ENCODE measurements at places on chromosomes 7 and 10.
A peak's percentile ranks its signal among the peaks of the same experiment; 100 is the strongest.

- DNase-seq: no peak
Observed at GRCh38 chr10:42776681-42777080, 5.9 kb upstream of the BMS1 start.

GRCh38 chr7:36312064-36312914 is 77.4 kb upstream of the ANLN start:
- peak; percentile 19 for DNase-seq

- no peak for DNase-seq
Observed at GRCh38 chr7:142801601-142802295, 31.0 kb downstream of the PRSS2 start.

GRCh38 chr7:113657603-113658002 is 261.2 kb downstream of the PPP1R3A start:
- no peak for DNase-seq

DNA sequence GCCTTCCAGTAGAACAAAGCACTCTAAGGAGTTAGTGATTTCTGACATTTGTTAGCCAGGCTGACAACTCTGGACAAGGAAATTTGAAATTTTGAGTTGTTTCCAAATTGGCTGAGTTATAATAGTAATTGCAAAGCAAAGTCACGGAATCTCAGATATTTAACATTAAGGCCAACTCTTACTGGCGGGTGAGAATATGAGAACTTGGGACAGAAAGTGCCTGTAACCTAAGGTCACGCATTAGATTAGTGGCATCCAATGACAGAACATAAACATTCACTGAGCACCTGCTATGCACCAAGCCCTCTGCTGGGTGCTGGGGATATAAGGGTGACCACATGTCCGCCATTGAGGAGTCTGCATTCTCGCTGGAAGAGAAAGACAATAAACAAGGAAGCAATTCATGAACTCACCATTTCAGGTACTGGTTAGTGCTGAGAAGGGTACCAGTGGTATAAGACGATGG is 45.5 kb upstream of the CHST15 start:
- no peak for DNase-seq

DNA sequence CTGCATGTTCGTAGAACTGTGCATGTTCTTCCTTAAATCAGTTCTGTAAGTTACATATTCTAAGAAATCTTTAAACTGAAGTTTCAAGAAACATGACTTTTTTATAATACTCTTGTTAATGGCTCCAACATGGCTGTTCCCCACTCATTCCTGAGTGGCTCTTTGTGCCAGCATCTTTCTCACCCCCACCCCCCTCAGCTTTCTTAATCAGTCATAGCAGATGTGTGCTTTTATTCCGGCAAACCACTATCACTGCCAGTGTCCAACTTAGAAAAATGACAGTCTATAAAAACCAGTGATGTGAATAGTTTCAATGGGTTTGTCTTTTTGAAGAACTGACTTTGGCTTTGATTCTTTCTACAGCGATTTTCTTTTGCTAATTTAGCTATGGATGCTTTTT is 37.6 kb downstream of the PITRM1 start:
- DNase-seq: no peak

- DNase-seq: no peak
Observed at GRCh38 chr10:17237915-17238444, 9.9 kb downstream of the VIM start.

GRCh38 chr10:71622154-71622526 is 97.4 kb downstream of the C10orf105 start:
- DNase-seq: no peak

GRCh38 chr10:100528921-100529474 is 673 bp downstream of the NDUFB8 start:
- no peak for DNase-seq

DNA sequence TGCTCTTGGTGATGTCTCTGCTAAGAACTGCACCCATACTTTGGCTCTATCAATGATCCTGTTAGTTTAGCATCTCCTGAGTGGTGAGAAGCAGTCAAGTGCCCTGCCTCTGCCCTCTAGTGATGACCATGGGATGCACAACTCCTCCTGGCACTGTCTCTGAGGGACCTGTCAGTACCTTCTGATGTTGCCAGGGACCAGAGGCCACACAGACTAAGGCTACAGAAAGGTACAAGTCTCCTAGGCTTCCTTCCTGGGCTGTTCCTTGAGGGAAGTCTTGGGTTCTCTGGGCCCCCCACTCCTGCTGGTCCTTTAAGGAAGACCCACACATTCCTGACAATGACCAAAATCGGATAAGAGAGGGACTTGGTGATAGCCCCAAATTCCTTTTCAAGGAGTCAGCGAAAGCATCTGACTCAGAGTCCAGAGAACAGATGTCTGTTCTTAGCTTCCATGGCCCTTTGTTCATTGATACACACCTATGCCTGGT is 15.3 kb downstream of the NKX2-3 start:
- no peak for DNase-seq

DNA sequence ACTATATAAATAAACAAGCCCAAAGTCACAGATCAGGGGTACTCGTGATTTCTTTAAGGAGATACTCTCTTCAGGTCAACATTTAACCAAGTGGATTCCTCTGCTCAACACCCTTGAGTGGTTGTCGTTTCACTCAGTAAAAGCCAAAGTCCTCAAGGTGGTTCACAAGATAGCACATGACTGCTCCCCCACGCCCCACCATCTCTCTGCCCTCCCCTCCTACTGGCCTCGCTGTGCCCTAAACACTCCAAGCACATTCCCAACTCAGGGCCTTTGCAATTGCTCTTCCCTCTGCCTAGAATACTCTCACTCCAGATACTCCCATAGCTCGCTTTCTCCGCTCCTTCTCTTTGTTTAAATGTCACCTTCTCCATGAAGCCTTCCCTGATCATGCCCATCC is 72.1 kb upstream of the FHIP2A start:
- DNase-seq: no peak

DNA sequence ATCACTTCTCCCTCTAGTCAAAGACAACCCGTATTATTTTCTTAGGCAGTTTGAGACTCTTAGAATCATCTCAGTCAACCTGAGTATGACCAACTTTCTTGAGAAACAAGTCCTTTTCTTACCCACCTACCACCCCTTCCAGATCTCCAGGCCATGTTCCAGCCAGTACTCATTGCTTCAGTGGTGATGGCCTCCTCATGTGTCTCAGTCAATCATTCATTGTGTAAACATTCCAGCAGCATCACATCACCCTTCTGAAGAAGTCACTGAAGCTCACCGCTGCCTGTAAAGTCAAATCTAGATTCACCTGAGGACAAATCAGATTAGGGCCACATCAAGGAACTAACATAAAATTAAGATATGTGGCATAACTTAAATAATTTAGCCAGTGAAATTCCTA is 467.2 kb upstream of the NRP1 start:
- no peak for DNase-seq

- no peak for DNase-seq
Observed at GRCh38 chr7:144401490-144401889, 2.0 kb downstream of the NOBOX start.

- DNase-seq: no peak
Observed at GRCh38 chr10:104340111-104340526, 1.9 kb upstream of the ITPRIP start.

GRCh38 chr10:77165445-77166208 is 472.0 kb downstream of the KCNMA1 start:
- no peak for DNase-seq

DNA sequence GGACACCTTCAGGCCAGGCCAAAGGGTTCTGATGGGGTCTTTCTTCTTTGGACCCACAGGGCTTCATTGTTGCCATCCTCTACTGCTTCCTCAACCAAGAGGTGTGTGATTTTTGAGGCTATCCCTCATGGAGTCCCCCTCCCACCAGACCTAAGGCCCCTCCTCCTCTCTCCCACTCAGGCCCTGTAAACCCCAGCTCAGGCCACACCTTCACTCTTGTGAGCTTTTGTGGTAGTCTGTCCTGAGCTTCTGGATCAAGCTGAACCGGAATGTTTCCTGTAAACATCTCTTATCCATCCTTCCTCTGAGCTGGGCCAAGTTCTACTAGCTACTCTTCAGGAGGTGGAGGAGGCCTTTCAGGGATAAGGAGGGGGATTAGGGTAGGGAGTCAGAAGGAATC is 13.5 kb downstream of the GHRHR start:
- DNase-seq: no peak

DNA sequence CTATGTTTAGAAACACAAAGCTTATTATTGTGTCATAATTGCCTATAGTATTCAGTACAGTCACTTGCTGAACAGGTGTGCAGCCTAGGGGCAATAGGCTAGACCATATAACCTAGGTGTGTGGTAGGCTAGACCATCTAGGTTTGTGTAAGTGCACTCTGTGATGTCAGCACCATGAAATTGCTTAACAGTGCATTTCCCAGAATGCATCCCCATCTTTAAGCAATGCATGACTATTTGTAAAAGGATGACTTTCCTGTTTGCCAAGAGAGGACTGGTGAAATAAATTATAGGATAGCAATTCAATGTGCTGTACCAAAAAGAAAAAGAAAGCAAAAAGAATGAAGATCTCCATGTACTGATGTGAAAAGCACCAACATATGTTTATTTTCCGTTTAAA is 288.7 kb upstream of the AUTS2 start:
- DNase-seq: no peak

GRCh38 chr7:27316311-27316710 is 73.7 kb downstream of the EVX1 start:
- no peak for DNase-seq

- no peak for DNase-seq
Observed at GRCh38 chr10:62082729-62083411, 181.4 kb downstream of the ARID5B start.

DNA sequence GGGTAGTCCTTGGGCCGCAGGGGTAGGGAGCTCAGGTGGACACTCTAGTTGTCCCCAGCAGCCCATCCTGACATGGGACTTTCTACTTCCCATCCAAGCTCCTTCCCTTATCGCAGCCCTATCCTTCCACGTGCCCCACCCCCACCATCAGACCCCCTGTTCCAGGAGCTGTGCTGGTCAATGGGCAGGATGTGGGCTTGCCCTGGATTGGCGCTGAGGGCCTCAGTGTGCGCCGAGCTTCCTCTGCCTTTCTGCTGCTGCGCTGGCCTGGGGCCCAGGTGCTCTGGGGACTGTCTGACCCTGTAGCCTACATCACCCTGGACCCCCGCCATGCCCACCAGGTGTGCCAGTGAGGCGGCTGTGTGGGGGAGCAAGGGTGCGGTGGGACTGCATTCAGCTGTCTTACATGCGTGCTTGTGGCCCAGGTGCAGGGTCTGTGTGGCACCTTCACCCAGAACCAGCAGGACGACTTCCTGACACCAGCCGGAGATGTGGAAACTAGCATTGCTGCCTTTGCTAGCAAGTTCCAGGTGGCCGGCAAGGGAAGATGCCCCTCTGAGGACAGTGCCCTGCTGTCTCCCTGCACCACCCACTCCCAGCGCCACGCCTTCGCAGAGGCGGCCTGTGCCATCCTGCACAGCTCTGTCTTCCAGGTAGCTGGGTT is 9.4 kb upstream of the ZNF467 start:
- DNase-seq: no peak

GRCh38 chr7:107622894-107623293 is 37.7 kb upstream of the SLC26A4 start:
- DNase-seq: no peak

- no peak for DNase-seq
Observed at GRCh38 chr10:3943695-3944257, 158.8 kb upstream of the KLF6 start.

- no peak for DNase-seq
Observed at GRCh38 chr7:47537716-47538675, 43.9 kb downstream of the TNS3 start.

GRCh38 chr7:68862736-68863135 is 735.5 kb upstream of the AUTS2 start:
- DNase-seq: no peak

DNA sequence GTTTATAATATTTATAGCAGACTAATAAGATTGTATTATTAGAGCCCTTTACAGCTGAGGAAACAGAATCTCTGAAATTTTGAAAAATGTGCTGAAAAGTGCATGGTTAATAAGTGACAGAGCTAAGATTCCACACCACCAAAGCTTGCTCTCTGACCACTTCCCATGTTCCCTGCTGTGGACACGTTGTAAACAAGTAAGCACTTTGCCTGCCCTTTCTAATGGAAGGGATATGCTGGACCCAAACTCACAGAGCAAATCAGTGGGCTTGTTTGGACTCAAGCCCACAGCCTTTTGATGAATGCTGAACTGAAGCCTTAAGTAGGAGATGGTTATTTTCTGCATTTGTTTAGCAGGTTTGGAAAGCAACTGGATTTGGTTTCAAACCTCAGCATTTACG is 214.0 kb upstream of the TMEM72 start:
- no peak for DNase-seq

GRCh38 chr10:18615618-18616017 is 35.8 kb downstream of the NSUN6 start:
- DNase-seq: no peak

DNA sequence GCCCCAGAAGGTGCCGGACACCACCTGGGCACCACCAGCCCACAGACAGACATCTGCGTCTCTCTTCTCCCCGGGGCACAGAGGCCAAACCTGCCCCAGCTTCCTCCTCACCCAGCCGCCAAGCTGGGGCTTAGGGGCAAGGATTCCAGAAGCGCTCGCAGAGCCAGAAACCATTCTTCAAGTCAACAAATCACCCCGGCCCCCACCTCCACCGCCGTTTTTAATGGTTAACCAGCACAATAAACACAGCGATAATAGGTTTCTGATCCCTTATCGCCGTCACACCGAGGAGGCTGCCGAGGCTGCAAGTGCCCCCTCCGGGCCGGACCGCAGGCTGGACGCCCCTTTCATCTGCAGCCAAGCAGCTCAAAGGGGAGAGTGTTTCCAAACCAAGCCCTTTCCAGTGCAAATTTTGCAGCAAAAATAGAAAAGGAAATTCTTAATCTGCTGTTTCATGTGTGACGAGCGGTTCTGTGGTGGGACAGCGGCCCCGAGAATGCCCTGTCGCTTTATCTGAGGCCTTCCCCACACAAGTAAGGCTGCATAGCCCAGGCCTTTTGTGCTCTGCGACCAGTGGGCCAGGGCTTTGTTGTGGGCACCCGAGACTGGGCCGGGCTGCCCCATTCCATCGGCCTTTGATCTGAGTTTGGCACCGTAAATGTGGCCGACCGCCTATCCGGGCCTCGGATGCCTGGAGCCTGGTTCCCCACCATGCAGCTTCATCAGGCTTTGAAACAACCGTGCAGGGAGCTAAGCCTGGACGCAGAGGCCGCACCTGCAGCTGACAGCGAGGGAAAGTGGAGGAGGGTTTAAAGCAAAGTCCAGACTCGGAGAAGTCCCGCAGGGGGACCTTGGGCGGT is 83.2 kb downstream of the FOXL3 start:
- DNase-seq: no peak

GRCh38 chr7:16940776-16941175 is 59.0 kb upstream of the AGR3 start:
- no peak for DNase-seq

GRCh38 chr10:62183857-62184795 is 84.5 kb downstream of the RTKN2 start:
- no peak for DNase-seq

GRCh38 chr10:126058507-126058906 is 162.1 kb downstream of the FANK1 start:
- no peak for DNase-seq

All from stimulated activated CD4-positive, alpha-beta T cell treated with anti-CD3 and anti-CD28 coated beads, Interleukin-15, amount 100 ng/mL, for 48 hours (primary cell).